ENCODE measurements at places on chromosomes 4 and X.

DNA sequence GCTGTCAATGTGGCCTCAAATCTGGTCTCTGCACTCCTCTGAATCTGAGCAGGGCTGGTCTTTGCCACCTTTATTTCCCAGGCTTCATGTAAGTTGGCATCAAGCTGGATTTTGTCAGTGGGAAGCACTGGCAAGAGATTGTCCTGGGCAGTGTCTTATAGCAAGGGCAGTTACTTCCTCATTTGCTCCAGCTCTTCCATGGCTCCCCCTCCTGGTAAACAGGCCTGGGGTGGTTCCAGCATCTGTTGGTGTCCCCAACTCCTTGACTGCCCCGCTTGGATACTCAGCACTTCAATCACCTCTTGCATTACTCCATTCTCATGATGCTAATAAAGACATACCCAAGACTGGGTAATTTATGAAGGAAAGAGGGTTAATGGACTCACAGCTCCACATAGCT lies 15.0 kb upstream of the REST start:
- no peak for DNase-seq

GRCh38 chr4:39658756-39659155 lies 20.1 kb upstream of the SMIM14 start:
- no peak for DNase-seq

DNA sequence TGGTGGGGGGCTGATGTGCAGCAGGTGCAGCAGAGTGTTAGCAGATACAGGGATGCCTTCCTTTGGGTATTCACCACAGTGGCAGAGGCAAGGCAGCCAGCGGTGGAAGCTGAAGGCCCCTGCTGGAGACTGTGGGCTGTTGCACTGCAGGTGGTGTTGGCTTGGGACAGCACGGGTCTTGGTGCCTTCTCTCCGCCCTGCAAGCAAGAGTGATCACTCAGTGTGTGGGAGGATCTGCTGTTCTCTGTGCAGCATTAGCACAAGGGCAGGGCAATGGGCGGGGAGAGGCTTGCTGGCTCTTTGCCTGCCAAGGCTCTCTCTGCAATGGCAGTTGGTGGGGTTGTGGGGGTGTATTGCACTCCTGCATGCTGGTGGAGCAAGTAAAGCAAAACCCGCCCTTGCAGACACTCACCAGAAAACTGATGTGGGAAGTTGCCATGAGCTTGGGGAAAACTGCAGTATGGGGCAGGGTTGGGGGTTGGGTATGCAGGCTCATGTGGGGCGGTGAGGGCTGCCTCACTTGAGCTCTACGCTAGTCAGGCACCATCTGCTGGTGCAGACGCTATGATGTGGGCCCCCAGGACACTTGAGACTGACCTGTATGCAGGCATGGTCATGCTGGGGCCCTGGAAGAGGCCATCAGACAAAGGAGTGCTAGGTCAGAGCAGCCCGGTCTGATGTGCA lies 820.8 kb upstream of the GRIA3 start:
- no peak for DNase-seq

DNA sequence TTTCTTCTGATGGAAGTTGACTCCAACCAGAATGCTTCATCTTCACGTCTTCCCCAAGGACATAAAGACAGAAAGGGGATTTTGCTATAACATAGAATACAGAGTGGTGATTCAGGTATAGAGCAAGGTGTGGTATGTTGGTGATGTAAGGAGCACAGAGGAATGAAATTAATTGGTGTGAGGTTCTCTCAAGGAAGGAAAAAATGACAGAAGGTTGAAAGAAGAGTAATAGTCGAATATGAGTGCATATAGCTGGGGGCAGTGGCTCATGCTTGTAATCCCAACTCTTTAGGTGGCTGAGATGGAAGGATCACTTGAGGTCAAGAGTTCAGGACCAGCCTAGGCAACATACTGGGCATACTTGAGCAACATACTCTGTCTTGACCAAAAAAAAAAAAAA lies 20.1 kb downstream of the KIAA0232 start:
- DNase-seq, result no peak

DNA sequence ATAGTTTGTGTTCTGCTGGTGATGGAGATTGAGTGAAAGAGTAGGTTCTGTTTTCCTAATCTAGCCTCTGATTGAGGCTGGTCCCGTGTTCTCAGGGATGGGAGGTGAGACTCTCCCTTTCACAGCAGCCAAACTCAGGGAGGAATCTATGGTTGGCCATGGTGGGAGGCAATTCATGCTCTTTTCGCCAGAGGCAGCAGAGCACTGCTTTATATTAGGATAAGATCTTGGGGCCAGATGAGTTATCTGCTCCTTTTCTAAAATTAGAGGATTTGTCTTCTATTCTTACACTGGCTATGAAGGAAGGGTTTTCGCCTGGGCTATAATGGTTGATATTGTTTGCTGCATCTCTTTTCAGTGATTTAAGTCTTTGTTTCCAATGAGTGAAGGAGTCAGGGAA lies 63.9 kb upstream of the NLGN4X start:
- DNase-seq, result no peak

GRCh38 chr4:175066923-175067627 lies 148.9 kb downstream of the ADAM29 start:
- DNase-seq, result no peak

GRCh38 chr4:75843596-75843995 lies 58.7 kb downstream of the PPEF2 start:
- DNase-seq, result no peak

- no peak for DNase-seq
Measured at GRCh38 chr4:555566-556275, 20.4 kb downstream of the TMEM271 start.

DNA sequence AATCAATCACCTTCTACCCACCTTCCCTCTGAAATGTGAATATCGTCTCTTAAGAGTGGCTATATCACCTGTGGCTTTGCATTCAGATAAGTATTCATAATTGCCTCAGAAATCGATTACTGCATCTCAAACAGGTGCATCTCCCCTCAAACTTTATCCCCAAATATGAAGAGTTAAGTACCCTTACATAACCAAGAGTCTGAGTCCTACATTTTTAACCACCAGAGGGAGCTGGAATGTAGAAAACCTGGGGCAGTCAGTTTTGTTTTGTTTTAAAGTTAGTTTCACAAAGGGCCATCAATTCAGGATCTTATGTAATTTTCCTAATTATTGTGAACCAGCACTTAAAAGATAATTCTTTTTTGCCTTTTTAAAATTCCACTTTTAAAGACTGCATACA lies 5.7 kb downstream of the TCEANC start:
- no peak for DNase-seq

- no peak for DNase-seq
Measured at GRCh38 chrX:39293203-39293602, 491.9 kb downstream of the MID1IP1 start.

DNA sequence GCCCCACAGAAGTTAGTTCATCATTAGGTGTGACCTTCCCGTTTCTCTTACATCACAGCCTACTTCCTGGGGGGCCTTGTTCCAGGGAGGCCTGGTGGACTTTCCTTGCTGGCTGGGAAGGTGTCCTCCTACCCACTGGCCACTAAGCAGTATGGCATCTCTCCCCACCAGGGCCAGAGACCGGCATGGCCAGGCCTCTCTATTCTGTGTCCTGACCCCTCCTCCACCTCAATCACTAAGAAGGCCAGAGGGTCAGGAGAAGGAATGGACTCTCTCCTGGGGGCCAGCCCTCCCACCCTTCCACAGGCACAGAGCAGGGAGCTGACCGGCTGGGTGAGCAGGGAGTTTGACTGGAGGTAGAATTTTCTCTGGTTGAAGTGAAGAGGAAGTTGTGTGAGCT lies 81.9 kb downstream of the PJA1 start:
- DNase-seq, result no peak

Data from activated CD8-positive, alpha-beta memory T cell treated with anti-CD3 and anti-CD28 coated beads for 1 hour (primary cell).